ENCODE measurements at places on chromosomes 5 and 9. TPM values are rescaled to one million over a fixed set of nuclear protein-coding genes. Genes with fewer than 3 reads are reported as not detected.
A peak's percentile ranks its signal among the peaks of the same experiment; 100 is the strongest.

DNA sequence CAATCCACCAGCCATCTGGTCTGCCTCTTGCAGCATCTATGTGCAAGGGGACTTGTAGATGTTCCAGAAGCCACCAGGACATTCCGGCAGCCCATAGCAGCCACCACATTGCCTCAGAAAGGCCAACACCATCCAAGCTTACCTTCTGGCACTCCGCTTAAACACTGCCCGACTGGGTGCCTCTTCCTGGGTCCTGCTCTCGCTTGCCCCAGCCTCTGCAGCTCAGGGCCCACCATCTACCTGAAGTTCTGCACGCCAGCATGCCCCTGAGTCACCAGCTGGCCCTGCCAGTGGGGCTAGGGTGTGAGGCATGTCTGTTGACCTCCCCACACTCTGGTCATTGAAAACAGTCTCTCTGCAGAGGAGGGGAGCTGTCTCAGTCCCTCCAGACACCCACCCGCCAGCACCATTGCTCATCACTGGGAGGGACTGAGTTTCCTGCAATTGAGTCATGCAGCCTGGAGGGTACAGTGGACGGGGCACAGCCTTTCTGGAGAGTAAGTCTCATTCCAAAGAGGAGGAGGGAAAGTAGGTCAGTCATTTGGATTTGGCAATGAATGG, 16.9 kb upstream of the COL5A1 start:
- DNase-seq, result peak; percentile 95

GRCh38 chr5:52356311-52356918, 431.3 kb upstream of the ITGA1 start:
- peak; percentile 5 for DNase-seq

GRCh38 chr5:160660132-160660531, 191.9 kb downstream of the ATP10B start:
- DNase-seq, result no peak

DNA sequence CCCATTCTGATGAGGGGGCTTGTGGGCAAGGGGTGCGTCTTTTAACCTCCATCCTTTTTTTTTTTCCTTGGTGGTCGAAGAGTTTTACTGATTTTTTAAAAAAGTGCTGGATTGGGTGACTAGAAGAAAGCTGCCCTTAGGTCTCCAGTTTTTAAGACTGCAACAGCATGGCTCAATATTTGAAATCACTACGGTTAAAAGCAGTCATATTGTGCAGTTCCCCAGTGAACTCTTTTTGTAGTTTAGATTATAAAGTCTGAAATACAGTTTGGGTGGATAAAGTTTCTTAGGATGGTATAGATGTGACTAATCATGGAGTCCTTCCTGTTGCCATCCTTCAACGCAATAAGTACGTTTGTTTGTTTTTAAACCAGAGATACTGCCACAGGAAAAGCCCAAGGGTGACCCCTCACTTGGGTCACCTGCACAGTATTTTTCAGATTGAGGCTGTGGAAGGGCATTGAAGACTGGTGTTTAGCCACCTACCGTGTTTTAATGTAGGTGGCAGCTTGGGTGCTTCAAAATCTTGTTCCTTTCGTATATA, 520 bp upstream of the DHFR start:
- DNase-seq, result peak; percentile 8

DNA sequence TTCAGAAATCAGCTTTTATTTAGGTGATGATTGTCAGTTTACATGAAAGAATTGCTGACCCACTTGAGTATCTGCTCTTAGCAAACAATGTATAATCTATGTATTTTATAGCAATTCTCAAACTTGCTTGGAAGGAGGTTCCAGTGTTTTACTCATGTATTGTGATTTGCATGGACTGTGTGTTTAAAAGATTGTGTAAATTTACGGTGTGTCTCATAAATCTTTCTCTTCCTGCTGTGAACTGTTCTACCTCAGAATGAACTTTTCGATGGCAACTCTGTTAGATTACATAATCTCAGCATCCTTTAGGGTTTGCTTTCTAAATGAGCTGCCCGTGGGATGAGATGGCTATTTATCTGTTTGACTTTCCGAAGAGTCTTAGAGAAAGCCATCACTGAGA, 122.5 kb downstream of the MEF2C start:
- no peak for DNase-seq

Gene TXN
- total RNA-seq, result 687 TPM

Gene GLRA1
- not detected for total RNA-seq

Gene ARID3C
- total RNA-seq, result not detected

Gene IFNE
- total RNA-seq, result 0.57 TPM

- DNase-seq, result no peak
Observed at GRCh38 chr5:77353251-77353650, 138.9 kb downstream of the WDR41 start.

GRCh38 chr9:36999728-37000333, 34.2 kb downstream of the PAX5 start:
- no peak for DNase-seq

- peak; percentile 42 for DNase-seq
Observed at GRCh38 chr9:113999256-114000062, 78.6 kb downstream of the AMBP start.

DNA sequence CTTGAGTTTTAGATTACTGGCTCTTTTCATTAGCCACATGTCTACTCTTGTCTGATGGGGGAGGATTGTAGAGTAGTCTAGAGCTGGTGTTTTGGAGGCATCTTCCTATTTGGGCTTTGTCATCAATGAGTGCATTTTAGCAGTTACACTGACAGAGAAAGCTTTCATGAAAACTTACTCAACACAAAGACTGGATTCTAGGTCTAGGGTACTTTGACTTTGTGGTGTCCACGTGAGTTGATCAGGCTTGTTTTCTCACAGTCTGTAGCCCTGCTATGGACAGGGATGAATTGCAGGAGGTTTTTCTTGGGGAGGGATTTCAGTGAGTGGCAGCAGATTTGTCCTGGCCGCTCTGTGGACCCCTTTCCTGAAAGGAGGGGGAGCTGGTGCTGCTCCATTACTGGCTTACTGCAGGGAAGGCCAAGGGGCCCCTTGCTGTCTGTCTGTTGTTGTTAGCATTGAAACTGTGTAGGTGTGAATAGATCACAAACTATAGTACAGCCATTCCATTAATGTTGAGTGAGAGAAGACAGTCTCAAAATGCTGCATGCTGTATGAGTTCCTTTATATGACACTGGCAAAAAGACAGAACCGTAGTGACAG, 6.6 kb downstream of the TRIO start:
- no peak for DNase-seq

DNA sequence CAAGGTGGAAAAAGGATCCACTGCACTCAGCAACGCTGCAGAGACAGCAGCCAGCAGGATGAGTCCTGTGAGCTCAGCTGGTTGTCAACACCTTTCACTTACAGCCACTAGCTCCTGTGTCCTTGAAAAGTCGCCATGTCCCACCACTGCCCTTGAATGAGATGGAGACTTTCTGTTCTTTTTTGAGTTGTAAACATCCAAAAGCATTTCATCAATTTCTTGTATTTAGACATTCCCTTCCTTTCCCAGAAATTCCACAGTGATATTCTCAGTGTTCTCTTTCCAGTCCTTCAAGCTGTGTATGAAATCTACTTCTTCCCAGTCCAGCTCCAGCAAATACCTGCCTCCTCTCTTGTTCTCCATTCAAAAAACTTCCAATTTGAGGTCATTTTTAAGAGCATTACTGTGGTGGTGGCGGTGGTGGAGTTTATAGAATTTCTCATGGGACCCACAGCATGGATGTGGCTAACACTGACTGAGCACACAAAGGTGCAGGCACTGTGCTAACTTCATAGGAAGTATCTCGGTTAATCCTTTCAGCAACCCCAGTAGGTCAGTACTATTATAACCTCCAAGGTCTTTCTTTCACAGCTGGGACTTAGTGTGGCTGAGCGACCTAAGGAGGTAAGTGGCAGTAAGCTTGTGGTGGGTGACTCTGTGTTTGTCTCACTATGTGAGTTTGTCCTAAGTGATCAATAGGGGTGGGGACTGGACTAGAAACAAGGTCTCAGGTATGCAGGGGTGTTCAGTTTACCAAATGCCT, 15.0 kb upstream of the GPX3 start:
- DNase-seq, result no peak

DNA sequence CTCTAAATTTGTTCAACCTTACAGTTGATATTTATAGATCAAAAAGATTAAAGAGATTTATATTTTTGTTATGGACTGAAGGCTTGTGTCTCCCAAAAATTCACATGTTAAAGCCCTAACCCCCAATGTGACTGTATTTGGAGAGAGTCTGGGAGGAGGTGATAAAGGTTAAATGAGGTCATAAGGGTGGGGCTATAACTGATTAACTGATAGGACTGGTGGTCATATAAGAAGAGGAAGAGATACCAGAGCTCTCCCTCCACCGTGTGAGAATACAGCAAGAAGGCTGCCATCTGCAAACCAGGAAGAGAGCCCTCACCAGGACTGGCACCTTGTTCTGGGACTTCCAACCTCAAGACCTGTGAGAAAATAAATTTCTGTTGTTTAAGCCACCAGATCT, 264.3 kb downstream of the ENC1 start:
- no peak for DNase-seq

Gene PCAT7
- 1.2 TPM for total RNA-seq

DNA sequence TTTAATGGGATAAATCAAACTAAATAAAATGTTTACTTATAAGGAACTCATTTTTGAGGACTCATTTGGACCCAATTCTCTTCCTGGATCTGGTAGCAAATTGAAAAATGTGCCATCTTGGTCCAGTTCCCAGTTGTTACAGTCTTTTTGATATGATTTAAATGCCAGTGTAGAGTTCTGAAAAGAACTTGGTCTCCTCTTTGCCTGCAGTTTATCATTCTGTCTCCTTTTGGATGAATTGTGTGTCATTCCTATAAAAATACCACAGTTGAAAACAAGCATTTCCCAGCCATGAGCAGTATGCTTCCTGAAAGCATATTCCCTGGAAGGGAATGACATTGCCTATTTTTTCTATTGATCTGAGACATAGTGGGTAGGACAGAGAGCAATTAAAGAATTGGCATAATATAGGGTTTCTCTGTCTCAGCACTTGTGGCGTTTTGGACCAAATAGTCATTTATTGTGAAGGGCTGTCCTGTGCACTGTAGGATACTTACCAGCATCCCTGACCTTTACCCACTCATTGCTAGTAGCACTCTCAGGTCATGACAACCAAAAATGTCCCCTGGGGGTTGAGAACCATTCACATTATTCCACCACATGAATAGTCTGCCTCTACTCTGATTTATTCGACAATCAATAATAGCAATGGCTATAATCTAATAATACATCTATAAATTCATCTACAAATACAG, 181.8 kb downstream of the NXNL2 start:
- peak; percentile 78 for DNase-seq

DNA sequence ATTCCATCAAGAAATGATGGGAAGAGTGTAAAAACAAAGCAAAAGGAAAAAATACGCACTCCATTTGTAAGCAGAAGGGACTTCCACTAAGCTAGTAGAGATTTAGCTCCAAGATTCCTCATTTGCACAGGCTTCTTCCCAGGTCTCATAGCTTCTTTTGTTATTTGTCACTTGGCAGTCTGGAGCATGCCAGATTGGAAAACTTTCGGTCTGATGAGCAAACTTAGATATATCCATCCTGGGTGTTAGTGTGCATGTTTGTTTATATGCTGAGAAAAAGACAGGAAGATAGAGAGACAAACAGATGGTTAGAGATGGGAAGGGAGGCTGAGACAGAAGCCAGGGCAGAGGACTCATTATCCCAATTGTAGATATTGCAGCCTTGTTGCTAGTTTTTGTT, 1644.5 kb upstream of the NUDT12 start:
- no peak for DNase-seq

DNA sequence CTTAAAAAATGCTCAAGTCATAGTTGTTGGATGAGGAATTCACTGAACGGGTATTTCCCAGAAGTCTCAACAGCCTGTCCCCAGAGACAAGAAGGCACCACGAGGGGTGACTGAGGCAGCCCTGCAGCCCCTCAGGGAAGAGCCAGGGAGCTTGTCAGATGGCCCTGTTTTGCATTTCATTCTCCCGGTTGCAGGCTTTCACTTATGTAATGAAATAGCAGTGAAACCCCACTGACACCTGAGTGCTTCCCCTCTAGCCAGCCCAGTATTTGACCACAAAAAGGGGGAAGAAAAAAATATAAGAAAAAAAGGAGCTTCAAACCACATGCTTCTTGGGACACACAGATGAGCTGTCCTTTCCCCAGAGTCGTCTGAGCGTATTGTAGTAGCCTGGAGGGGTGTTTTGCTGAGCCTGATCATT, 75.3 kb upstream of the IL12B start:
- DNase-seq, result no peak

GRCh38 chr9:109918339-109919163, 138.6 kb downstream of the PALM2AKAP2 start:
- DNase-seq, result no peak

DNA sequence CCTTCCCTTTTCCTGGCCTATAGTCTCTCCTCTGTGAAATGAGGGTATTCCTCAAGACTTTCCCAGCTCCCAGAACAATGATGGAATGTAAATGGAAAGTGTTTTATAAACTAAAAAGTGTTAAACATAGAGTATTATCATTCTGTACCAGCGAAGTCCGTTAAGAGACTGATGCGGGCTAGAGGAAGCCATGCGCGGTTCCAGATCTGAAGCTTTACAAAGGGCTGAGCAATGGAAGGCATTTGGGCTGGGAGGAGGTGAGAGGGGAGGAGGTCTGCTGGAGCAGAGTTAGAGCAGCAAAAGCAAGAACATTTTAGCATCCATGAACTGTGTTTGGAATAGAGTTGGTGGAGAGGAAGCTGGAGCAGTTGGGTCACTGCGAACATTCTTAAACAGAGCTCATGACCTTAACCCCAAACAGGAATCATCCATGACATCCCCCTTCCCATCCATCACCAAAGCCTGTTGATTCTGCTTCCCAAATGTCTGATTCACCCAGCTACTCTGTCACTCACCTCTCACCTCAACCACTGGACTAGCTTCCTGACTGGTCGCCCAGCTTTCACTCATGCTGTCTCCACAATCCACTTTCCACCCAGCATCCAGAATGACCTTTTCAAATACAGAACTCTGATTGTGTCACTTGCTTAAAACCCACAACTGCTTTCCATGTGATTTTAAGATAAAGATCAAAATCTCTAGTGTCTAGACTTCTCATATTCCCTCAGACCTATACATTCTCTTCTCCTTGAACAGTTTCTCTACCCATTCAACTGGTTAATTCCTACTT, 37.1 kb downstream of the CDK5RAP2 start:
- peak; percentile 18 for DNase-seq
